Activated CD8-positive, alpha-beta memory T cell treated with anti-CD3 and anti-CD28 coated beads, Interleukin-2, amount 50 U/mL, for 4 hours (primary cell): ENCODE measurements at places on chromosomes 6 and 20.

- no peak for DNase-seq
Measured at GRCh38 chr6:19705606-19706005, 131.6 kb upstream of the ID4 start.

DNA sequence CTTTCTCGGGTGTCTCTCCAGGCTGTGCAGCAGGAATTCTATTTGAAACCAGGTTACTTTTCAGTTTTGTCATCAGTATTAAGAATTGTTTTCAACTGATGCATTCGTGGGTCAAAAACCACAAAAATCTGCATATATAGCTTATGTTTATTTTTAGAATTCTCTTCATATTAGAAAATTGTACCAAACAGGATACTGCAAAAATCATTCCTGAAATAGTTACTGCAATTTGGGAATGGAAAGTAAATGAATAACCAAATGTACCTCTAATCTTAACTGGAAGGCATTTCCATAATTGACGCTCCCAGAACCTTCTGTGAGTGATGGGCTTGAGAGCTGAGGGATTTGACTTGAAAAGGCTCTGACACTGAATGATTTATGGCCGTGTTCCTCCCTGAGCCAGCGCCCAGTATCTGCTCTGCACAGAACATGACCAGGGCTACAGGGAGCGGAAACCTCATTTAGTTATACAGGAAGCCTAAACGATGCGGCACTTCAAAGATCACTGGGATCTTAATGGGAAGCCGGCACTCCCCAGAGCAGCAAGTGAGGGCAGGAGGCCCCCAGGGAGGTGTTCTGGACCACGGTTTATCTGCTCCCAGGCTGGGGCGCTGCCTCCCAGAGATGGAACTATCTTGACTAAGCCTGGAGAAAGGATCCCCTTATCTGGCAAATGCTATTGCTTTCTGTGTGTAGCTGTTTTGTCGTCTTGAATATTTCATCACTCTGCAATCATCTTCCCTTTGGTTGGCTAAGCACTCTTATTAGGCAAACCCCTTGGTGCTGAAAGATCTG lies 446.0 kb downstream of the QKI start:
- DNase-seq = no peak

DNA sequence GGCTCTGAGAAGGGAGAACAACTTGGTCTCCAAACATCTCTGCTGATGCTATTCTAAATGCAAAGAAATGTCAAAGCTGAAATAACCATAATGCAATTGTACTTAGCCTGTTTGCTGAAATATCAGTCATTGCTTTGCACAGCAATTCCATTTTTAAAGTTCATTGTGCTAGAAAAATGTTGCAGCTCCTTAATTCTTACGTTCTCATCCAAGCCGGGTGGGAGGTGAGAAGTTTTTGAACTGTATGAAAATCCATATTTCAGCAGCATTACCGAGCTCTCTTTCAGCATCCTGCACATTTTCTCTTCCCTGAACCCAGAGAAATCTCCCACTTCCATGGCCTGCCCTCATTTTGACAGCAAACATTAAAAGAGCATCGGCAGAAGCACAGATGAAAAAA lies 630.0 kb downstream of the PTPRT start:
- DNase-seq = no peak

GRCh38 chr6:160349020-160349441 lies 853 bp downstream of the SLC22A3 start:
- no peak for DNase-seq

DNA sequence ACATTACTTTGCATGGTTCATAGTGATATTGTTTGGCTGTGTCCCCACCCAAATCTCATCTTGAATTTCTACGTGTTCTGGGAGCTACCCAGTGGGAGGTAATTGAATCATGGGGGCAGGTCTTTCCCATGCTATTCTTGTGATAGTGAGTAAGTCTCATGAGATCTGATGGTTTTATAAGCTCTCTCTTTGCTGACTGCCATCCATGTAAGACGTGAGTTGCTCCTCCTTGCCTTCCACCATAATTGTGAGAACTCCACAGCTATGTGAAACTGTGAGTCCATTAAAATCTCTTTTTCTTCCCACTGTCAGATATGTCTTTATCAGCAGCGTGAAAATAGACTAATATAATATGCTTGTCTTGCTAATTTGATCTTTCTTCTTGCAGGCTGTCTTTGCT lies 200.4 kb upstream of the NOX3 start:
- no peak for DNase-seq

- no peak for DNase-seq
Measured at GRCh38 chr6:126038234-126038633, 51.9 kb downstream of the TRMT11 start.

DNA sequence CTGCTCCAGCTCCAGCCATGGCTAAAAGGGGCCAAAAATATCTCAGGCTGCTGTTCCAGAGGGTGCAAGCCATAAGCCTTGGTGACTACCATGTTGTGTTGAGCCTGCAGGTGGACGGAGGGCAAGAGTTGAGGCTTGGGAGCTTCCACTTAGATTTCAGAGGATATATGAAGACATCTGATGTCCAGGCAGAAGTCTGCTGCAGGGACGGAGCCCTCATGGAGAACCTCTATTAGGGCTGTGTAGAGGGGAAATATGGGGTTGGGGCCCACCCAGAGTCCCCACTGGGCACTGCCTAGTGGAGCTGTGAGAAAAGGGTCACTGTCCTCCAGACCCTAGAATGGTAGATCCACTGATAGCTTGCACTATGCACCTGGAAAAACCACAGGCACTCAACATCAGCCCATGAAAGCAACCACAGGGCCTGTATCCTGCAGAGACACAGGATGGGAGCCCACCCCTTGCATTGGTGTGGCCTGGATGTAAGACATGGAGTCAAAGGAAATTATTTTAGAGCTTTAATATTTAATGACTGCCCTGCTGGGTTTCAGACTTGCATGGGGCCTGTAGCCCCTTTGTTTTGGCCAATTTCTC lies 70.5 kb downstream of the NINL start:
- DNase-seq = no peak

DNA sequence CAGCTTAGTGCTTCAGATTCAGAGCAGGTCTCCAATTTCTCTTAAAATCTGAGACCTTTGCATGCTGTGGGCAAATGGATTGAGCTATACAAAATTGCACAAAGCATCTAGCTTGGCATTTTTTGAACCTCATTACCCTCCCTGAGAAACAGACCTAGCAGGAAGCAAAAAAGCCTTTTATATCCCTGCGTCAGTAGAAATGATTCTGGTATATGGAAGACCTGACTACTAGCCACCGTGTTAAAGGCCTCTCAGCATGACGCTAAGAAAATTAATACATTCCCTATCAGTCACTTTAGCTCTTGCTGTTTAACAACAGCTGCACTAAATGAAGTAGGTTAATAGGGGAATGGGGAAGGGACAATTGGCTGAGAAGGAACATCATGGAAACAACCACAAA lies 110.7 kb upstream of the SMLR1 start:
- DNase-seq = no peak

GRCh38 chr6:51868591-51869355 lies 218.6 kb downstream of the PKHD1 start:
- no peak for DNase-seq

- DNase-seq = no peak
Measured at GRCh38 chr20:54122189-54122588, 51.6 kb downstream of the CYP24A1 start.

DNA sequence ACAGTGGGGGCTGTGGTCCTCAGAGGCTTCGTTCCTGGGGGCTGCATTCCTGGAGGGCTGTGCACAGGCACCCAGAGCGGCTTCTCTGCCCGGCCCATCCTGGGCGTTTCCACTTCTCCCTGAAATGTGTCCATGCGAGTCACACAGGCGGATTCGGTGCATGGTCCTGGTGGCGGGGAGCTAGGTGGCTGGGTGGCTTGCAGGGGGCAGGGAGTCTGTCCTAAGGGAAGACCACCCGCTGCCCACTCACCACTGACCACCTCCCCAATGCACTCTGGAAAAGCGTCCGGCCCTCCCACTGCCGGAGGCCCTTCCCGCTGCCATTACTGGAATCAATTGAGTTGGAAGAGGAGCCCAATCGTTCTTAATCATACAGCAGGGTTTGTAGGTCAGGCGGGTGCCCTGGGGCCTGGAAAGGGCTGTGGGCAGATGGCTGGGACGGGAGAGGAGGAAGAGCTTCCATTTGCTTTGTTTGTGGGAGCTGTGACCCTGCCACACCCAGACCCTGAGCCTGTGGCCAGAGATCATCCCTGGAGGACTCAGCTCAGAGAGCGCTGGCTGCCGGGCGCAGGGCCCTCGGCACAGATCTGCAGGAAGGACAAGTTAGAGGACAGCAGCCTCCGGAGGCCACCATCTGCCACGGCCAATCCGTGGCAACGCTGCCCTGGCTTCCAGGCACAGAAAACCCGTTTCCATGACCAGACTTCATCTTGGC lies 6.4 kb downstream of the CHRNA4 start:
- DNase-seq = no peak

- no peak for DNase-seq
Measured at GRCh38 chr6:125741336-125741735, 8.1 kb upstream of the HEY2 start.

GRCh38 chr6:87921034-87921433 lies 126.6 kb upstream of the SPACA1 start:
- no peak for DNase-seq

- DNase-seq = no peak
Measured at GRCh38 chr20:14597206-14597715, 259.8 kb upstream of the FLRT3 start.

- DNase-seq = no peak
Measured at GRCh38 chr6:4336778-4337442, 201.5 kb upstream of the ECI2 start.

DNA sequence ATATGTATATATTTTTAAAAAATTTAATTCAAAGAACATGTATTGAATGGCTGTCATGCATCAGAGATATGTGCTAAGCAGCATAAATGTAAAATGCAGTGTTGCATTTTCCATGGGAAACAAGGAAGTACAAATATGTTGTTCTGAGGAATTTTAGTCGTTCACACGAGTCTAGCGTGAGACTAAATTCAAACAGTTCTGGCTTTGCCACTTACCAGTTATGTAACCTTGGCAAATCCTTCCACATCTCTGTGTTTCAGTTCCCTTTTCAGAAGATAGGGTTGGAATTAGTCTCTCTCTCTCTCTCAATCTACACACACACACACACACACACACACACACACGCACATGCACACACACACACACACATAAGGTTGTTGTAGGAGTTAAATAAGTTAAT lies 305.4 kb downstream of the UTRN start:
- DNase-seq = no peak

DNA sequence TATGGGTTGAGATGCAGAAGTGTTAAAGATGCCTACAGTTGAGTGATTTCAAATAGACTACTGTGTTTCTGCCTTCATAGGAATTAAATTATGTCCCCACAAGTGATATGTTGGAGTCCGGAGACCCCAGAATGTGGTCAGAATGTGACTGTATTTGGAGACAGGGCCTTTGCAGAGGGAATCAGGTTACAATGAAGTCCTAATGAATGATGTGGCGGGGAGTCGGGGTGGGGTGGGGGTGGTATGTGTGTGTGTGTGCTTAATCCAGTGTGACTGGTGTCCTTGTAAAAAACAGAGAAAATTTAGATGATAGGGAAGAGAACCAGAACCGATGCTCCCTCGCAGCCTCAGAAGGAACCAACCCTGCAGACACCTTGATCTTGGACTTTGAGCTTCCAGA lies 448.2 kb downstream of the QKI start:
- no peak for DNase-seq

DNA sequence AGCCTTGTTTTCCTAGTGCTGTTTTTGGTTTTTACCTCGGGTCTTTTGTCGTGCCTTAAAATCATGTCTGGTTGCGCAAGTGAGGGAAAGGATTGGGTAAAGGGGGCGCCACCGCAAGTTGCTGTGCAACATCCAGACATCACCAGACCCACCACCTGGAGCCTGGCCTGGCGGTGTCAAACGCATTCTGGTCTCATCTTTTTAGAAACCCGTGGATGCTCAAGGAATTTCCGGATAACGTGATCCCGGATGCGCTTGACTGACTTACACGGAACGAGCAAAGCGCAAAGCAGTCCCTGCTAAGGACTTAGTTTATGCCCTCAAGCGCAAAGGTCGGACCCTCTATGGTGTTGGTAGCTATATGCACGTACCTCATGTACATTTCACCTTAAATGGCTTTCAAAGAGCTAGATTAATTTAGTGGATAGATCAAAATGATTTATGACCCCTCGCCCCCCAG lies 105.2 kb downstream of the OR2B2 start:
- no peak for DNase-seq

DNA sequence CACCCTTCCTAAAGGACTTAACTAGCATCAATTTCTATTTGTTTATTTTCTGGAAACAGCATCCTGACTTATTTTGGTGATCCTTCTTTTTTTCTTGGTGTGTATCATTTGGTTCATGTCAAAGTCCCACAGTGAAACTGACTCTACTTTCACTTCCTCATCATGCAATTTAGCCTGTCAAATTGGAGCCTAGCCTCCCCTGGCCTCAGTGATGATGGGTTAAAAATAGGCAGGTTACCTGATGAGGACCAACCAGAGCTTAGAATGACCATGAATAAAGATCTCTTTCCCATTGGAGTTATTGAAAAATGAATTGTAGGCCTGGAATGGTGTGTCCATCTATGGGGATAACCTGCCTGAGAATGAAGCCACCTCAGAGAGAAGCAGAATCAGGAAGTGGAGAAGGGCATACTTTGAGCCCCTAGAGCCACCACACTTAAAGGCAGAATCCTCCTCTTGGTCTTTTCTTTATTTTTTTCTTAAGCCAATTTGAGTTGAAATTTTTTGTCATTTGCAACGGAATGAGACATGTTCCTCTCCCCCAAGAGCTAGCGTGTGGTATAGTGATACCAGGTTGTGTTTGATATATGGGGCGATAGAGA lies 105.6 kb downstream of the BTBD3 start:
- no peak for DNase-seq

GRCh38 chr6:35737413-35738211 lies 780 bp downstream of the ARMC12 start:
- DNase-seq = no peak

- no peak for DNase-seq
Measured at GRCh38 chr20:17849901-17850683, 118.5 kb downstream of the SNX5 start.

GRCh38 chr20:4633379-4633778 lies 88.3 kb upstream of the PRND start:
- no peak for DNase-seq

DNA sequence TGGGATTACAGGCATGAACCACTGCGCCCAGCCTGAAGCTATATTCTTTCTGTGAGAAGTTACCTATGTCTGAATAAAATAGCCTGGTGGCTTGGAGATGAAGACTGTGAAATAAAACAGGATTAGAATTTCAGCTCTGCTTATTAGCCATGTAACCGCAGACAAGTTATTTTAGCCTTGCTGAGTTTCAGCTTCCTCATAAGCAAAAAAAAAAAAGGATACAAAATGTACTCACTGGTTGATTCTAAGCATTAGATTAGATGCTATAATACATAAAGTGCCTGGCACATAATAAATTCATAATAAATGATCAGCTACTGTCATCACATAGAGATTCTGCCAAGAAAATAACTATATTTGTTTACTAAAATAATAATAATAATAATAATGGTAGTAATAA lies 98.8 kb downstream of the EPB41L2 start:
- DNase-seq = no peak

DNA sequence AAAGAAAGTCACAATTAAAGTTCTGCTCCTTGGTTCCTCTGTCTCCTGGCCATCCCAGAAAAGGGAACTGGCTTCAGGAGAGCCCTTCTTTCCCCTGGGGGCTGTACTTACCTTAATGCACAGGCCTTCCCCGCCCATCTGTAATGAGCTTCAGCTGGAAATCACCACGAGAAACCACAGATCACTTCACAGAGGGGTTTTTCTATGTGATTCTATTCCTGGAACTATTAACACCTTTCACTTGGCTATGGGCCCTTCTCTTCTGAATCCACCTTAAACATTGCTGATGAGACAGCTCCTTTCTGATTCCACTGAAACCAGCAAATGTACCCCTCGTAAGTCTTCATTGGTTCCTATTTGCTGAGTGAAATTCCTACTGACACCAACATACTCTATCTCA lies 80.7 kb downstream of the FOXF2 start:
- DNase-seq = no peak
